ENCODE measurements at places on chromosomes 12 and 14.

- no peaks in the 10 kb centered on the region for H3K27me3 ChIP-seq
- H3K27ac ChIP-seq = no peak overlapping the region
- no peak for DNase-seq
- H3K36me3 ChIP-seq = no peaks in the 10 kb centered on the region
Measured at GRCh38 chr14:64772397-64772950, 68.2 kb downstream of the PLEKHG3 start.

DNA sequence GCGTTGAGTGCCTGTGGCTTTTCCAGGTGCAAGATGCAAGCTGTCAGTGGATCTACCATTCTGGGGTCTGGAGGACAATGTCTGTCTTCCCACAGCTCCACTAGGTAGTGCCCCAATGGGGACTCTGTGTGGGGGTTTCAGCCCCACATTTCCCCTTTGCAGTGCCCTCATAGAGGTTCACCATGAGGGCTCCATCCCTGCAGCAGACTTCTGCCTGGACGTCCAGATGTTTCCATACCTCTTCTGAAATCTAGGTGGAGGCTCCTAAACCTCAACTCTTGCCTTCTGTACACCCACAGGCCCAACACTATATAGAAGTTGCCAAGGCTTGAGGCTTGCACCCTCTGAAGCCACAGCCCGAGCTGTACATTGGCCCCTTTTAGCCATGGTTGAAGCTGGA lies 52.9 kb downstream of the PRKCH start:
- DNase-seq = no peak
- no peak overlapping the region for H3K27ac ChIP-seq
- H3K27me3 ChIP-seq = no peaks in the 10 kb centered on the region
- peaks cover 14% of the 10 kb centered on the region for H3K36me3 ChIP-seq

DNA sequence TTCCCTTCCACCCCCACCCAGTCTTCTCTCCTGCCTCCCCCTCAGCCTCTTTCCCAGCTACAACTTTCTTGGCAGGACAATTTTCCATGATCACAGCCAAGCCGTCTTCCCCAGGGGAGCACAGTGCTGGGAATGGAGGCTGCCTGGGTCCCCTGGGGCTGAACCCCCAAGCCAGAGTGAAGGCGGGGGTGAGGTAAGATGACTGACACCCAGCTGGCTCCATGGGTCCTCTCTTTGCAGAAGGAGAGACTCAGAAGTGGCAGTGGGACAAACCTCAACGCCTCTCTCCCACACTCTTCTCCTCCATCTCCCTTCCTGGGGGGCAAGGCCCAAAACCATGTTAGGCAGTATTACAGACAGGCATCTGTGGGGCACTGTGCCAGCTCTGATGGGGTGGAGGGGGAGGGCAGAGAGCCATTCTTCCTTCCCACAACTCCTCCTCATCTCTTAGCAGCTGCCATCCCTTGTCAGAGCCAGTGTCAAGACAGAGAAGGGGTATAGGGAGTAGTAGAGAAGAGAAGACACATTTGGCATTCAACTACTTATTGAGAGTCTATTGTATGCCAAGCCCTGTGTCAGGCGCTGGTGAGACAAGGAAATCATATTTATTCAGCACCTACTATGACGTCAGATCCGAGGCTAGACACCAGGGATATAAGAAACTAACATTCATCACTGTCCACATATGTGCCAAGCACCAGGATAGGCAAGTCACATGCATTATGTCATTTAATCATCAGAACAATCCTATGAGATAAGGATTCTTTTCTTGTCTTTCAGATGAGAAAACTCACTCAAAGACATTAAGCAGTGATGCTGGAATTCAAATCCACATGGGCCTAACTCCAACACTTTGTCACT lies 3.6 kb downstream of the ITGA7 start:
- H3K36me3 ChIP-seq = no peaks in the 10 kb centered on the region
- no peak for DNase-seq
- H3K27ac ChIP-seq = no peak overlapping the region

- H3K27ac ChIP-seq = no peak overlapping the region
- no peak for DNase-seq
- H3K4me3 ChIP-seq = no peak overlapping the region
- H3K36me3 ChIP-seq = no peaks in the 10 kb centered on the region
Measured at GRCh38 chr14:34340025-34340625, 121.9 kb downstream of the SPTSSA start.

Measured in effector memory CD4-positive, alpha-beta T cell (primary cell).